ENCODE measurements at places on chromosomes 1 and 21. TPM values are rescaled to one million over a fixed set of nuclear protein-coding genes. Genes with fewer than 3 reads are reported as not detected.

- DNase-seq: no peak
These were observed 6.9 kb downstream of the FMO2 start for GRCh38 chr1:171191992-171192391.

DNA sequence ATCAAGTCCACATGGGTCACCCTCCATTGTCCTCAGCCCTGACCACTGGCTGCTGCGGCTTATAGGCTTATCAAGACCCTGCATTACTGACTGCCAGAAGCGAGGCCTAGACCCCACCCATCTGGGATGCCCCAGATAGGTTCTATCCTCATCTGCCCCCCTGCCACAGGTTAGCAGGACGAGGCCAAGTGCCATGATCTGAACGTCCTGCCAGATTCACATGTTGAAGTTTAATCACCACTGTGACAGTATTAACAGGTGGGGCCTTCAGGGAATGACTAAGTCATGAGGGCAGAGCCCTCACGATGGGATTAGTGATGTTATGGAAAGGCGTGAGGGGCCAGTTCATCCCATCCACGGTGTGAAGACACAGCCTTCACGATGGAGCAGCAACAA lies 6.2 kb upstream of the CPLANE2 start:
- DNase-seq: no peak

The RGS1 gene
- total RNA-seq: 0.59 TPM

The S100A7A gene
- not detected for total RNA-seq

The SEMA4A gene
- 0.69 TPM for total RNA-seq

DNA sequence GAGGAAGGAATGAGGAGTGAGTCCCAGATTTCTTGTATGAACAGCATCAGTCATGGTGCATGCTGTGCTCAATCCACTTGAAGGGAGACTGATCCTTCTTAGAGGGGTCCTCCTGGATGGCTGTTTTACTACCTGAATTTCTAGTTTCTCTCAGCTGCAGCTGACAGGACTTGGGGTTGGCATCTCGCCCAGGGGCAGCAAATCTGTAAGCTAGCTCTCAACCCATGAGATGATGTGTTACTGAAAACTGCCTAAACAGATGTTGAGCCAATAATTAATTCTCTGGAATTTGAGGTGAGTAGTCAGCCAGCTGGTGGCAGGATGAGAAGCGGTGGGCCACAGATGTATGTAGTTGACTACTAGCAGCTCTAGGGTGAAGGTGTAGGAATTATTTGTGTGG lies 19.6 kb downstream of the BACH1 start:
- no peak for DNase-seq

- DNase-seq: no peak
These were observed 69.8 kb downstream of the CR1 start for GRCh38 chr1:207565546-207566468.

DNA sequence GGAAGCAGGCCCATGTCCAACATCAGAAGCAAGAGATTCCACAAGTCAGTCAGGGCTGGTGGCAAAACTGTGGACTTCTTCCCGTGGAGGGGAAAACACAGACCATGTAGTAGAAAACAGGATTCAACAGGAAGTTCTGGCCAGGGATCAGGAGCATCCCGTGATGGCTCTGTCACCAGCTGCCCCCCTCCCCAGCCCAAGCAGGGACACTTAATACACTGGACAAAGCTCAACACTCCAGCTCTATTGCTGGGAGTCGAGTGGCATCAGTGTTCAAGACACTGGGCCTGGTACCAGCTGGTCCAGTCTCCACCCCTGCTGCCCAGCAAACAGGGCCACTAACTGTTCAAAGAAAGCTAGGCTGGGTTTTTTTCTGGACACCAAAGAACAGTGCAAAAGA lies 3.7 kb downstream of the SLC45A3 start:
- no peak for DNase-seq

- DNase-seq: no peak
These were observed 79.1 kb upstream of the VAMP3 start for GRCh38 chr1:7692005-7692404.

DNA sequence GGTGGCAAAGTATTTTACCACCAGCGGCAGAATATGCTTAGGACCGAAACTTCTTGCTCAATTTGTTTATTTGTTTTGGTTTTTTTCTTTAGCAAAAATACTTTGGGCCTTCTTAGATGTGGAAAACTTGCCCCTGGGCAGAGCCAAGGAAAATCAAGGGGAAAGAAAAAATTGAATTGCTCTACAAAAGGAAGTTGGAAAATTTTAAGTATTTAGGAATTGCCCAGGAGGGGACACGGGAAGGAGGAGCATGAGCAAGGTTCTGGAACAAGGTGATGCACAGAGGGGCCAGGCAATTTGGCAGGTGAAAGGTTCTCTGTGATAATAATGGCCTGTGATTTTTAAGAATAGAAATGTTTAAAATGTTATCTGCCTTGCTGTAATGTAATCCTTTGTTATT lies 28.6 kb downstream of the SGIP1 start:
- no peak for DNase-seq

DNA sequence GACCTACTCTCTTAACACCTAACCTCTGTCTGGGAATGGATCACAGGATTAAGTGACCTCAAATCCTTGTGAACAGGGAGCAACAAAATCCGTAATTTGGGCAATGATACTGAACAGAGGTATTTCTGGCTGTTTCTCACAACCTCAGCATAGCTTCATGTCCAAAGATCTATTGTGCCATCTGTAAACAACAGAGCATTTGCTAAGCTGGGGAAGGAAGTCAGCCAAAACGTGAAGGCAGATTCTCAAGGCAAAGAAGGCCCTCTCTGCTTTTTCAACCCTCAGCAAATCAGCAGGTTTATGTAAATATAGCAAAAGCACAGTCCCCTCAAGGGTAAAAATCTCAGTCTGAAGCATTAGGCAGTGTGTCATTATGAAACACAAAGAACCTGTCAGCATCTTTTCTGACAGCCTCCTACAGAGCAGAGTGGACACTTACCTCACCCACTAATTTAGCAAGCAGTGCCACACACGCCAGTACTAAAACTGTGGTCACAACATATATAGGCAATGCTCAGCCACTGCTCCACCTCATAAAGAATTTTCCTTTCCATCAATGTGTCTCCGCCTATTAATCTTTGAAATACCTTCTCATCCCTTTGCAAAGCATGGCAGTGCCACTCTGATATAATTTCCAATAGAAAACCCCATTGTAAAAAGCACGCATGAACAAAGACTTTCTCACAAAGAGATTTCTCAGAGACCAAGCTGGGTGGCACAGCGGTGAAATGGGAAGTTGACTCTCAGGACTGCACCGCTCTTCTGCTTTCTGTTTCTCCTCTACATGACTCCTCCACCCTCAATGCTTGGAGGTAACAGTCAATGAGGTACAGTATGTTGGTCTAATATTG lies 188.0 kb downstream of the RERE start:
- no peak for DNase-seq

The MAEL gene
- 0.87 TPM for total RNA-seq

The ACTL8 gene
- not detected for total RNA-seq

Measured in left ventricle myocardium superior (tissue), 1 donor.